Activated CD4-positive, alpha-beta memory T cell treated with anti-CD3 and anti-CD28 coated beads for 36 hours (primary cell): ENCODE measurements at places on chromosomes 11 and 22.

DNA sequence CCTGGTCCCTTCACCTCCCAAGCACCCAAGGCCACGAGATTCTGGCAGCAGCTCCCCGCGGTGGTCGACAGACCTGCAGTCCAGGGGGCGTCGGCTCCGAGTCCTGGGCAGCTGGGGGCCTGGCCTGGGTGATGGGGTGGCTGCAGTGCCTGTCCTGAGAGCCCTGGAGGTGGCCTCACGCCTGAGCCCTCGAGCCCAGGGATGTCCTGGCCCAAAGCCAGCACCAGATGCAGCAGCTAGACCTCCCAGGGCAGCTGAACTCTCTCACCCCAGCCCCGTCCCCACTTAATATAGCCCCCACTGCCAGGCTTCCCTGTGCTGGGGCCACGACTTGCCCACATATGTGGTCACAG is 6.6 kb downstream of the LMNTD2 start:
- no peak for DNase-seq

- DNase-seq, result no peak
These were observed 154.7 kb downstream of the BARX2 start for GRCh38 chr11:129530154-129530895.

GRCh38 chr11:61254403-61255025 is 13.5 kb downstream of the PGA5 start:
- DNase-seq, result peak; percentile 80

DNA sequence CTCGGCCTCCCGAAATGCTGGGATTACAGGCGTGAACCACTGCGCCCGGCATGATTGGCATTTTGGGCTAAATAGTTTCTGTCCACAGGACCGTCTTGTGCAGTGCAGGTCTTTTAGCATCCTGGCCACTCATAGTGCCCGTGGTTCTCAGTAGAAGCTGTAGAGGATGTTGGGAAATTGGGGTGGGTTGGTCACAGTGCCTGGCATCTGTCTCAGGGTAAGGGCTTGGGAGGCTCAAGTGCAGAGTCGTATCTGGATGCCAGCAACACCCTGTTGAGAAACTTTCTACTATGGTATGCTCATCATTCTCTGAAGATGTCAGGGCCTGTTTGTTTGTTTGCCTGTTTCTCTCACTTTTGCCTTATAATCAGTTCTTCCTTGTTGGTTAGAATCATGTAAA is 21.9 kb downstream of the UBE2L3 start:
- DNase-seq, result no peak

GRCh38 chr11:16613512-16614381 is 124.7 kb upstream of the C11orf58 start:
- peak; percentile 82 for DNase-seq

GRCh38 chr11:61815790-61816735 is 740 bp downstream of the FADS1 start:
- peak; percentile 78 for DNase-seq

DNA sequence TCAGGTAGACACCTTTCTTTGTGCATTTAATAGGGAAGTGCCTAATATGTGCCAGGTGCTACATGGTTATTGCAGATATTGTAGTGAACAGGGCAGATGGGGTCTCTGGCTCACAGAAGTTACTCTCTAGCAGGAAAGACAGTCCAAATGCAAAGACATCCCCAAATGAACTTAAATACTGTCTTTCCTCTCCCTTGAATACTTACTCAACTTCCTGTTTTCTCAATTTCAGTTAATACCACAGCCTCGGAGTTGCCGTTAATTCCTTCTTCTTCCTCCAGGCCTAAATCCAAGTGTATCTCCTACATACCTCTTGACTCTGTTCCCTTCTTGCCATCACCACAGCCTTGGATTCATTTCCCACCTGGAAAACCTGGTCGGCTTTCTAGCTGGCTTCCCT is 134.3 kb upstream of the SESN3 start:
- DNase-seq, result no peak
